ENCODE measurements at places on chromosomes 6 and 20.

GRCh38 chr6:74939151-74939708, 266.6 kb downstream of the COL12A1 start:
- DNase-seq: no peak

DNA sequence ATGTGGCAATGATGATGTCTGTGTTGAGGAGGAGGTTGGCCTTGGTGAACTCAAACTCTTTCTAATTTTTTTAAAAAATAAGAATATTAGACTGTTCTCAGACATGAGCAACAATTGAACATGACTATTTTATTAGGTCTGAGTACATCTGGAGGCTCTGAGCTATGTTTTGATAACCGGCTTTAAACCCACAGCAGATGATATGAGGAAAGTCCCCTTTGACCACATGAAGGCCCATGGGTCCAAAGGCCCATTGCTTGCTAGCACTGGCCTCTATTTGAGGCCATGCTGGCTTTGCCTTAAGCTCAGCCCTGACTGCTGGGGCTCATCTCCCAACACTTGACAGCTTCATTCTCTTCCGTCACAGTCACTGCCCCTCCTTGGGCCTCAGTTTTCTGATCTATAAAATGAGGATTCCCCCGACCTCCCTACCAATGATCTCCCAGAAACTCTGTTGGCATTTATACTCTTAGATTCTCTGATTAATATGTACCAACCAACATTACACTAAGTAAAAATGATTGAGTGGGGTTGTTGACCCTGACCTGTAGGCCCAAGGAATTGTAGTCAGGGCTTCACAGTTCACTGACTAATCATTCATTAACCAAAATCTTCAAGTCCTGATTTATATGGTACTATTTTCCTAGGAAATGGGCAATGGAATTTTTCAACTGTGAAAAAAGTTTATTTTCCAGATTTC, 23.9 kb upstream of the TINAG start:
- no peak for DNase-seq

- peak; percentile 64 for DNase-seq
Observed at GRCh38 chr6:35552285-35552917, 39.7 kb upstream of the TULP1 start.

DNA sequence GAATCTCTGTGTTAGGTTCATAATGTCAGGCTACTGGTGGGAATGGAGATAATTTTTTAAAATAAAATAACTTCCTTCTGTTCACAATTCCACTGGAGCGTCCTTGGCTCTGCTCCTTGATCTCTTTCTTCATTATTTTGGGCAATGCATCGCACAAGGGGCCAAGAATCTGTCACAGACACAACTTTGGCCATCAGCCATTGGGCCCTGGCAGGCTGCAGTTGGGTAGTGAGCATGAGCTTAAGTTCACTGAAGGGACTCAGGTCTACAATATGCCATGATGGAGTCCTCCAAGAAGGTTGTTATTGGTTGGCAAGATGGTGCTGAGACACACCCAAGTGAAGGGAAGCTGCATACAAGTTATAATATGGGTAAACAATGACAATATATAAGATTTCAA, 40.0 kb downstream of the CYP39A1 start:
- no peak for DNase-seq

- DNase-seq: no peak
Observed at GRCh38 chr6:151136141-151136755, 103.5 kb upstream of the AKAP12 start.

DNA sequence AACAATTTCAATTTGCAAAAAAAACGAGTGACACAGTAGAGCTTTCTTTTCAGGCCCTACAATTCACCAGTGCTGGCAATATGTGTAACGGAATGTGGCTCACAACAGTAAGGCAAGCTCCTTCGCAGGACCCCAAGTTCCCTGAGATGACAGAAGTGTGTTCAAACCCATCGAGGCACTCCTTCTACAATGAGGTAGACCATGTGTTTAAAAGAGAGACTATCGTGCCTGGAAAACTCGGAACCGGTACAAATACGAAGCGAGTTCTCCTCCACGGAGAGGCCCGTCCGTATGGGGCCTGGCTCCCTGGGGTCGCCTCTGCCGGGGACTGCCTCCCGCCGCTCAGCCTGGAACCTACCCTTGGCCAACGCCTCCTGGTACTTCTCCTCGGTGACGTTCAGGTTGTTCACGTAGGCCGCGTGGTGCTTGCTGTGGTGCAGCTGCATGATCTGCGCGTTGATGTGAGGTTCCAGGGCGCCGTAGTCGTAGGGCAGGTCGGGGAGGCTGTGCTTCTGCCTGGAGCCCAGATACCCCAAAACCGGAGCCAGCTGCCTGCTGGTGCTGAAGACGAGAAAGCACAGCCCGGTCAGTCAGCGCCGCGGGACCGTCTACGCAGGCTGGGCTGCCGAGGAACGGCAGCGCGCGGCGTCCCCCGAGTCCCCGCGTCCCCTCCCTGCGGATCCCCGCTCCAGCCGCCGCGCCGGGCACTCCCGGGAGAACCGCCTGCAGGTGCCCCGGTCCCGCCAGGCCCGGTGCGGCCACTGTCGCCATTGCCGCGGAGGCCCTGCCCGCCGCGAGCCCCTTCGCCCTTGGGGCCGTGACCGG, 526 bp downstream of the SOD2 start:
- peak; percentile 67 for DNase-seq

DNA sequence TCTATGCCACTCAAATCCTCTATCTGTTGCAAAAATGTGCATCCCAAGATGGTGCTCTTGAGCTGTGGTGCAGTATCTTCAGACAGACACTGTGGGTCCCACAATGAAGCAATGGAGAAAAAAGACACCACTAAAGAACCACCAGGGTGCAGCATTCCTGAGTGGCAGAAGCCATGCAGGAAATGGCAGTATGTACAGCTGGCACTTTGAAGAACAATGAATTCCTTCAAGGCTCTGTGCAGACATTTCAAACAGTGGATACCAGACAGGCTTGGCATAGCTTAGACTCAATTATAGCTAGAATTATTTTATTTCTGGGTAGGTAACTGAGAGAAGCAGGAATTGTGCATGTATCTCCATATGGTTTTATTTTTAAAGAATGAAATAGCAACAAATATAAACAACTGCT, 24.0 kb upstream of the HDAC2 start:
- DNase-seq: no peak

DNA sequence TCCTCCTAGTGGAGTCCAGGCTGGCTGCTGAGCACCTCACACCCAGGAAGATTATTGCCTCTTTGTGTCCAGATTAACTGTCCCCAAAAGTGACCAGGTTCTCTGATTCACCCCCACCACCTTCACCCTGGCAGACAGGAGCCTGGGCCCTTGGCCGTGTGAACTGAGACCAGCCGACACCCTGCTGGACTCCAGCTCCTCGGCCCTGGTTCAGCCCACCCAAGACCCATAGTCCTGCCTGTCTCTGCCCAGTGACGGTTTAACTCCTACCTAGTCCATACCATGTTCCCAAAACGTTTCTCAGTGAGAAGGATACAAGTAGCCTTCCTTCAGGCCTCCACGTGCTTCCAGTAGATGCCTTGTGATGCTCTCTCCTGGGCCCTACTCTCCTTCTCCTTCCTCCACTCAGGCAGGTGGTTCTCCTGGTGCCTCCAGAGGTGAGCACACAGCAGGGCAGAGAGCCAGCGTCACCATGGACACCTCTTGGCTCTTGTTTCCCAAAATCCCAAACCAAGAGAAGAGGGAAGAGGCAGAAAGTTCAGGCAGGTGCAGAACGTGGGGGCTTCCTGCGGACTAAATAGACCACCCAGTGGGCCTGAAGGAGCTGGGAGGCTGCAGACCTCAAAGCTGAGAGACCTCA, 134.4 kb upstream of the CST7 start:
- no peak for DNase-seq

GRCh38 chr6:36599791-36600209, 5.6 kb downstream of the SRSF3 start:
- DNase-seq: peak; percentile 65

DNA sequence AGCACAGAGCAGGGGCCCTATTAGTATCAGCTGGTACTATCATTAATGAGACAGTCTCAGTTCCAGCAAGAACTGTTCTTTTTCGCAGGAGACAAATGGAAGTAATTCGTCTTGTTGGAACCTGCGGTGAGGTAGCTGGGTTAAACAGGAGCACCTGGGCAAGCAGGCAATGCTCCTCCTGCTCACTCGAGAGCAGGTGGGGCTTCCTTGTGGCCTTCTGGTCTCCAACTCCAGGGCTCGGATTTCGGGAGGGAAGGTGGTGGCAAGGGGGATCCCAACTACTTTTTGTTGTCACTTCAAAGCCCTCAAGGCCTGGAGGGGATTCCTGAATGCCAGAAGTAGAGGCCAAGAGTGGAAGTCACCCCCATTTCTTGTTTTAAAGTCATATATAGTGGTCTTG, 1.3 kb upstream of the SPEF1 start:
- no peak for DNase-seq

DNA sequence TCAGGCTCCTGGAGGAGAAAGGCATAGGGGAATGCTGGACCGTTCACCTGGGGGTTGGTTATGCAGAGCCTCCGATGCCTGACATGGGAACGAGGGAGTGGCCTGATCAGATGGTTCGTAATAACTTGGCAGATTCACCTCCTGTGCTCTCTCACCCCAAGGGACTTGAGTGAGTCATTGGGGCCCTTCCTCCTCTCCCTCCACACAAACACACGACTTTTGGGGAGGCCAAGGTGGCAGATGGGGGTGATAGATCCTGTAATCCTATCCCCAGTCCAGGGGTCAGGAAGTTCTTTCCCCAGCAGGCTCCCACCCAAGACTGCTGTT, 45.6 kb upstream of the ARFGEF2 start:
- no peak for DNase-seq

DNA sequence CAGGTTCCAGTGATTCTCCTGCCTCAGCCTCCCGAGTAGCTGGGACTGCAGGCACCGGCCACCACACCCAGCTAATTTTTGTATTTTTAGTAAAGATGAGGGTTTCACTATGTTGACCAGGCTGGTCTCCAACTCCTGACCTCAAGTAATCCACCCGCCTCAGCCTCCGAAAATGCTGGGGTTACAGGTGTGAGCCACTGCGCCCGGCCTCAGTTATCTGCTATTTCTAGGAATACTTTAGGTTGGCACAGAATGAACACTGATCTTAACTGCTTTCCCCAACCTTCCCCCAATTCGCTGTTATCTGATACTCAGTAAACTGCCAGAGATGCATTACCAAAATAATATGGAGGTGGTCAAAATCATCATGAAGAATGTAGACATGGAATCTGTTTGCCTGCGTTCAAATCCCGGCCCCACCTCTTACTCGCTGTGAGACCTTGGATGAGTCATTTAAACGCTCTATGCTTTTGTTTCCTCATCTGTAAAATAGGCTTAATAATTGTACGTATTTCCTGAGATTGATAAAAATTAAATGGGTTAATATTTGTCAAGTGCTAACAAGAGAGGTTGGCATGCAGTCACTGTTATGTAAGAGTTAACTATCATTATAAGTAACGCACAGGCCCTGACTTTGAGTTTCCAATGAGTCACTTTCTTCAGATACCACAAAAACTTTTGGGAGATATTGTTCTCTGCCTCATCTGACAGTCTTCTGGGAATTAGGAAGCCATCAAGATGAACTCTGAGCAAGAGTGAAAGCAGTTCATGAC, 44.5 kb upstream of the NCOA3 start:
- no peak for DNase-seq

DNA sequence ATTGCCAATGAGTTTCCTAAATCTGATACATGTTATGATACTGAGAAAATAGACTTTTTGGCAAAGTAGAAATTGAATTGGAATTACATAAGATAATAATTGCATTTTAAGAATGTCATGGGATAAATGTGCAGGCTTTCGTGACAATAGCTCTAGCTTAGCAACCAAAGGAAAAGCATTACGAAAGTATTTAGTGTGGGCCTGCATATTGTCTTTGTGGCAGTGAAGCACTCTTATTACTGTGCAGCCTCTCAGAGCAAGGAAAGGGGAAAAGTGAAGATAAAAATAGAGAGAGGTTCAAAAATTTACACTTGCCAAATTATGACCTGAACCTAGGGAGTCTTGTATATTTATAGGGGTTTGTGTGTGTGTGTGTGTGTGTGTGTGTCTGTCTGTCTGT, 12.6 kb upstream of the DEFB113 start:
- no peak for DNase-seq

- peak; percentile 26 for DNase-seq
Observed at GRCh38 chr20:37651932-37652331, 41.9 kb upstream of the CTNNBL1 start.

- DNase-seq: no peak
Observed at GRCh38 chr6:130368576-130368975, 2.8 kb downstream of the TMEM200A start.

DNA sequence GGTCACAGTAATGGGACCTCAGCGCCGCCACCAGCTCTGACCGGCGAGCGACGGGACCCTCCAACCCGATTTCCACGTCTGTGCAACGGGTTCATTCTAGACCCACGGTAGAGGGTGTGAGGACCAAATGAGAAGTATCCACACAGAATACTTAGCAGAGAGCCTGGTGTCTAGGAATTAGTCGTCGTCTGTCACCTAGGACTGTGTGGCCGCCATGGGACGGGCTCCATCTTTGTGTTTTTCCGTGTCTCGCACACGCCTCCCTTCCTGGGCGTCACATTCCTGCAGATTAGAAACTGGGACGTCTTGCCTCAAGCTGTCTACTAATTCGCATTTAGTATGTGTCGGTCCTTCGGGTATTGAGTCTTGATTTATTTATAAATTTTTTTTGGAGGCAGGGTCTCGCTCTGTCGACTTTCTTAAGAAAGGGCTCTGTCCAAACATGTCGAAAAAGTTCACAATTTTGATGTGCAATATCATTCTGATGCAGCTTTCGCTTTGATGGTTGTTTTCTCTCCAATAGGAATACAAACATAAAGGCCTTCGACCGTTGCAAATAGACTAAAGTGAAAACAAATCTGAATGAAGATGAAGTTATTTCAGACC, 563 bp downstream of the MGME1 start:
- peak; percentile 32 for DNase-seq

- DNase-seq: no peak
Observed at GRCh38 chr6:137342607-137343190, 123.5 kb upstream of the IFNGR1 start.

- DNase-seq: no peak
Observed at GRCh38 chr6:93721386-93722048, 302.2 kb upstream of the EPHA7 start.

DNA sequence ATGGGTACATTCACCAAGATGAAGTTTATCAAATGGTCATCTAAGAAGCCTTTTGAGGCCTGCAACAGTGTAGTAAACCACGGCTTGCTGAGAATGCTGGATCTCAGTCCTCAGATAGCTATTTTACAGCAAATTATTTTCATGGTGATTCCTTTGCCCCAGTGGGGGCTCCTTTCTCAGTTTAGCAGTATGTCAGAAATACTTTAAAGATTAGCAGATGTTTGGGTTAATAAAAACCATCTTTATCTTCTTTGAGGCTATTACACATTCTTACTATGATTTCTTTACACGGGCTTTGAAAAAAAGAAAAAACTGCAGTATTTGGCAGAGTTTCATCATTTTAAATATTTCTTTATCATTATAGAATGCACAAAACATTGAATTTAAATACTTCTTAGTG, 10.7 kb downstream of the MYLIP start:
- no peak for DNase-seq
